ENCODE measurements at places on chromosomes 12 and 14.

DNA sequence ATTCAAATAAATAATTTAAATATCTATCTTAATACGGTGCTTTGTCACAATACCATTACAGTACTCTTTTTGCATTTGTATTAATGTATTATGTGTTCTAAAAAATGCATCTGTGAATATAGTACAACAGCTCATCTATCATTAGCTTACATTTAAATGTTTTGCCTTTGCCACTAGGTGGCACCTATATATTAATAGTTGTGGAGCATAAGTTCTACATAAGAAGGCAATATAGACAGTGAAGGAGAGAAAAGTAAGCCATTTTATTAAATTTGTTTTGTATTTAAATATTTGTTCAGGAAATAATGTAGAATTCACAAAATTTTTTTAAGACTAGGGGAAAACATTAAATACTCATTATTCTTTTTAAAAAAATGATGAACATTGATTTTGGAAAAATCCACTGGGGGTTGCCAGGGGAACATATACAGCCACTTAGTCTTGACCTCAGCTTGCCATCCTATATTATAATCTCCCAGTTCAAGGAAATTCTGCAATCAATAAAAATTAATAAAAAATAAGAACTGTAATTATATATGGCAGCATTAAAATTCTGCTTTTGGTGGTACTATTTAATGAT, 9.8 kb downstream of the CCER1 start:
- DNase-seq, result no peak

DNA sequence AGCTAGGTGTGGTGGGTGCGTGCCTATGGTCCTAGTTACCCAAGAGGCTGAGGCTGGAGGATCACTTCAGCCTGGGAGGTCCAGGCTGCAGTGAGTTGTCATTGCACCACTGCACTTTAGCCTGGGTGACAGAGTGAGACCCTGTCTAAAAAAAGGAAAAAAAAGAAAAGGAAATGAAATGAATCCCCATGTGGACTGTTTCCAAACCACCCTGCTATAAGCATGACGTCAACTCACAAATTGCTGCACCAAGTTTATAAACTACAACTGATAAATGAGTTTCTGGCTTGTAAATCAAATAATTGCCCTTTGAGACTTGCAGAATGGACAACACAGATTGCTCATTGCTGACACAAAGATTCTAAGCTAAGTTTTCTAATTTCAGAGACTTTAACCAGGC, 51.0 kb upstream of the STK38L start:
- DNase-seq, result no peak

DNA sequence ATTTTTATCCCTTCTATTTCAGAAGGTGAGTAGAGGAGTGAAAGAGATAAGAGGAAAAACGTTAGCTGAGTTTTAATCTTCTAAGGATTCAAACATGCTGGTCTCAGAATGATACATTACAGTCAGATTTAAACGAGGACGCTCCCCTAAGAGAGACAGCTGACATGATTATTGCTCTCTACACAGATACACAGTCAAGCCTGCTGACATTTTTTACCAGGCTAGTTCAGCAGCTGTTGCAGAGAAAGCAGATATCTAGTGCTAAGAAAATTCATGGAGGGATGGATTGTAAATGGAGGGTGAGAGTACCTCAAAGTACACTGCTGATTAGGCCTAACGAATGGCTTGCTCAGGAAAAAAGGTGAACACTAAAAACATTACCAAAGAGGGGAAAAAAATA, 31.9 kb upstream of the SOS2 start:
- DNase-seq, result no peak

GRCh38 chr12:101850199-101850598, 19.4 kb upstream of the GNPTAB start:
- no peak for DNase-seq

DNA sequence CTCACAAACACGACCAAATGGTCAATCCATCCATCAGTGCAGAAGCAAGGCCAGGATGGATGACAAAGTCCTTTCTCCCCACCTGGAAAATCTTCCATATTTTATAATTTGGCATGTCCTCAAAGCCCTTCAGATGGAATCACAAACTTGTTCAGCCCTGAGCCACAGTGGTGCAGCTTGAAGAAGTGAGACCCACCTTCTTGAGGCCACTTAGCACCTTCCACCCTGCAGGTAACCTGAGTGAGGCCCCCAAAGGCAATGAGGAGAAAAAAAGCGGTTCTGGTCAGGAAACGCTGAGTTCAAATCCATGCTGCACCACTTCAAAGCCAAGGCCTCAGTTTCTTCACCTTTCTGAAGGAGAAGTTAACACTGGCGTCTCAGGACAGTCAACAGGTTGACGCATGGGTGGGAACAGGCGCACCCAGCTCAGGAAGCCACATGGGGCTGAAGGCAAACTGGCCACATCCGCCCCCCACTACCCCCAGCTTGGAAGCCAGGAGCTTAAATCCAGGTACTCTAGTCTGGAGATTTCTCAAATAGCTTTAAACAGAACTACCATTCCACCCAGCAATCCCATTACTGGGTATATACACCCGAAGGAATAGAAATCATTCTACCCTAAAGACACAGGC, 320.4 kb downstream of the BCL11B start:
- DNase-seq, result no peak

- DNase-seq, result peak; percentile 88
These were observed at the start of gene DCTN2 for GRCh38 chr12:57546438-57547287. Gene DCTN2 (minus strand): TSS chr12:57547192. CDS start chr12:57547063, 129 bp downstream.

DNA sequence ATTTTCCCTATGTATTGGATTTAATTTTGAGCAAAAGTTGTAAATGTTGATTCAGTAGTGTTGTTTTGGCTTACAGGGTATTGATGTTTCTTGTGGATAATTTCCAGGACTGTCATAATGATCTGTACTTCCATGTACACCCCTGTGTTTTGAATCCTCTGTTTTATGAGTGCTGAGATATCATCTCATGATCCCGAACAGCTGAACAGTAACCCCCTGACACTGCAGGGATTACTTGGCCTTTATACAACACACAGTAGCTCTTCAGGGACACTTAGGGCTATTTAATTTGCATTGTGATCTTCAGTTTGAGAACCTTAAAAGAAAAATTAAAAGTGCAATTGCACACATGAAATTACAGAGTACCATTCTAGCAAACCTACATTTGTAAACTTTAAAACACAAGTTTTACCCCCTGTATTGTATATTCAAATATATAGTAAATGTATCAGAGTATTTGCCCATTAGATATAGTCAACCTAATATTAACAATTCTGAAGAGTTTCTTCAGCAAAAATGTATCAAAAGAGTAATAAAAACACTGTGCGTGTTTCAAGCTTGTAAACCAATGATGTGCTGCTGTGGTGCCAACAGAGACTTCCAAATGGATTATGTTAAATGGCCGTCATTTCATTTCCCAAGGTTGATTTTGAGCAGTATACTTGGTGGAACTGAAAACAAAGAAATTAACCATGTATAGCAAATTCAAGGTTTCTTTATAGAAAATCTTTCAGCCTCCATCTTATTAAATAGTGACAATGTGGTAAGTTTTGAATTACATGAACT, 27.9 kb upstream of the MYF6 start:
- DNase-seq, result no peak

DNA sequence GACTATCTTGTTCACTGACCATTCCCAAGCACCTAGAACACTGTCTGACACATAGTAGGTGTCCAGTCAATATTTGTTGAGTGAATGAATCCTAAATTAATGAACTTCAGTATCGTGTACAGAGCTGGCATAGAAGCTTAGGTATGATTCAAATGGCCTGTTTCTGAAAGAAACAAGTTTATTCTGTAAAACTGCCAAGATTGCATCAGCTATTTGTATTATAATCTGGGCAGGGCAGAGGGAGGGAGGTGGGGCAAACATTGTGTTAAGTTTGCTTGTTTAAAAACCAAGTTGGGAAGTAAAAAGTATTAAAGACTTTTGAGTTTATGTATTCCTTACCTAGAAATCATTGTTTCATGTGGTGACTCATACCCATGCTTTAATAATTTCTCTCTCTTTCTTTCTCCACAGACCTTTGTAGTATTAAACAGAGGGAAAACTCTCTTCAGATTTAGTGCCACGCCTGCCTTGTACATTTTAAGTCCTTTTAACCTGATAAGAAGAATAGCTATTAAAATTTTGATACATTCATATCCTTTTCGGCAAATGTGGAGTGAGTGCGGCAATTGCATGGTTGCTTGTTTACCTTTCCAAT, 92.8 kb downstream of the SCN8A start:
- no peak for DNase-seq

GRCh38 chr12:105223352-105223845, 12.6 kb downstream of the APPL2 start:
- no peak for DNase-seq

DNA sequence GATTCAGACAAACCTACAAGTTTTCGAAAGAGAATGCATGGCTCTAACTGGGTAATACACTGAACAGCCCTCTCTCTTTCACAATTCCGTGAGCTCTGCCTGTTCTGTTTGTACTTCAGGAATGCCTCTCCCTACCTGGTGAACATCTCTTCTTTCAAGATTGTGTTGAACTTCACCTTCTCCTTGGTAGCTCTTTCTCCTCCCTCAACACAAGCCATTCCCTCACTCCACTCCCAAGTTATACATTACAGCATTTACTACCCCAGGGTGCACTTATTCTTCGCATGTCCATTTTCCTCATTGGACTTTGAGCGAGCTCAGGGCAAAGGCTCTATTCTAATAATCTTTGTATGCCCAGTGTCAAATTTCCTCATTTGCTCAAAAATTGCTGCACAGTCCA, 28.3 kb downstream of the NRDE2 start:
- no peak for DNase-seq

DNA sequence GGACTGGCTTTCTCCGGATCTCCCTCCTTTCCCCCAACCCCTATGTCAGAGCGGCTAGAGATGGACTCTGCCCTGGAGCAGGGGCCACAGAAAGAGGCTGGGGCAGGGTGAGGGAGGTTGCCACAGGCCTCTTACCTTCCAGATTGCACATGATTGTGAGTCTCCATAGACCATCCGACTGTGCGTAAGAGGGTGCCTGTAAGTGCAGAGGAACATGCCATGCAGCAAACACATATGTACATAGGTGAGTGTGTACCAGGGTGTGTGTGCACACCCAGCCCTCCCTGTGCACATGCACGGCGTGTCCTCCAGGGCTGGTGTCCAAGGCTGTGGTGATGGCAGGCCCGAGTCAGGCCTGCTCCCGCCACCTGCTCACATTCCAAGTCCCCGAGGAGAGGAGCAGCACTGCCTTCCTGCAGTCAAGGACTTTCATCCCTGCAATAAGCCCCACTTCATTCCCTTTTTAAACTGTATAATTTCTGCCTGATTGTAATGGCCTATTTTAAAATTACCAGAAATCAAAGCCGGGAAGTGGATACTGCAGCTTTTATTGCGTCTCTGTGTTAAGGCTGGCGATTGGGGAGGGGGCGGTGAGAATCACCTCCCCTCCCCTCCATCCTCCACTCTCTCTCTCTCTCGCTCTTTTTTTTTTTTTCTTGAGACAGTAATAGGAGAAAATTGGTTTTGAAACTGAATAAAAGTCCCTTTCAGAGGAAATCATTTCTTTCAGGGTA, 28.5 kb downstream of the FAM222A start:
- no peak for DNase-seq

- peak; percentile 64 for DNase-seq
These were observed 131.6 kb downstream of the KSR2 start for GRCh38 chr12:117836999-117837736.

GRCh38 chr12:9244894-9245293, 36.7 kb upstream of the PZP start:
- peak; percentile 58 for DNase-seq

DNA sequence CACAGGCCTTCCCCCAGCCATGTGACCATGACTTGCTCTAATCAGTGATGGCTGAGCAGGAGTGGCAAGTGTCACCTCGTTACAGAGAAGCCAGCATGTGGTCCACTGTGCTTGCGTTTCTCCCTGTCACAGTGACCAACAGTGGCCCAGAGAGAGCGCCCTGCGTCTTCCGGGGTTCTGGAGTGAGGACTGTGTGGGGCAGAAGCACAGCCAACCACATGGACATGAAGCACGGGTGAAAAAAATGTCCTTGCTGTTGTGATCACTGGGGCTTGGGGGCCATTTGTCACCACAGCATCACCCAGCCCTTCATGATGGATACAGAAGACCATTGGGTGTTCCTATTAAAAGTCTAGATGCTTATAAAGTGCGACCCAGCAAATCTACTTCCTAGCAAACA, 174.6 kb upstream of the C14orf180 start:
- DNase-seq, result no peak

- DNase-seq, result no peak
These were observed 20.6 kb upstream of the ITGA5 start for GRCh38 chr12:54439521-54440255.

All from stimulated activated CD4-positive, alpha-beta T cell treated with anti-CD3 and anti-CD28 coated beads, TNF-alpha, amount 100 ng/mL, for 48 hours (primary cell).